ENCODE measurements at places on chromosomes 12 and 14. TPM values are rescaled to one million over a fixed set of nuclear protein-coding genes. Genes with fewer than 3 reads are reported as not detected.

INTS13 gene
- 54.0 TPM for total RNA-seq

PYGL gene
- total RNA-seq: 101 TPM

GRCh38 chr12:81626406-81626805 is 132.7 kb downstream of the PPFIA2 start:
- H3K36me3 ChIP-seq: no peaks in the 10 kb centered on the region
- H3K27ac ChIP-seq: no peak overlapping the region
- no peak for DNase-seq
- no peak overlapping the region for H3K4me3 ChIP-seq

DNA sequence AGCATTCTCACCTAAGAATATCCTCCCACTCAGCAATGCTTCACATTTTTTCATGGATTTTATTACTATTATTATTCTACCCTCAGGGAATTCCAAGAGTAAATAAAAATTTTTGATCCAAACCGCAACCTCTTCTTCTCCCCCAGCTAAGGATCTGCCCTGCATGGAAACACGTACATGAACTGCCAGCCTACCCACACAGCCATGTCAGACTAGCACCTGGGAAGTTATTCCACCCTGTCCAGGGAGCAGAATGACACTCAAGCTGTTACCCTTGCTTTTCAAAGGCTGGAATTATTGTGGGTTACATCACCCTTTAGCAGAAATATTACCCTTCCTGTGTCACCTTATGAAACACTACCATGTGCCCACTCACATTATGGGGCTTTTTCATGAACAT is 227.3 kb upstream of the USP15 start:
- H3K27ac ChIP-seq: no peak overlapping the region
- H3K36me3 ChIP-seq: no peaks in the 10 kb centered on the region
- H3K4me3 ChIP-seq: no peak overlapping the region
- no peak for DNase-seq
- H3K4me1 ChIP-seq: peaks cover 3% of the 10 kb centered on the region
- no peaks in the 10 kb centered on the region for H3K27me3 ChIP-seq

Data from WTC11 (cell line).